AG09319 (cell line): ENCODE measurements at places on chromosomes 2 and 18.

DNA sequence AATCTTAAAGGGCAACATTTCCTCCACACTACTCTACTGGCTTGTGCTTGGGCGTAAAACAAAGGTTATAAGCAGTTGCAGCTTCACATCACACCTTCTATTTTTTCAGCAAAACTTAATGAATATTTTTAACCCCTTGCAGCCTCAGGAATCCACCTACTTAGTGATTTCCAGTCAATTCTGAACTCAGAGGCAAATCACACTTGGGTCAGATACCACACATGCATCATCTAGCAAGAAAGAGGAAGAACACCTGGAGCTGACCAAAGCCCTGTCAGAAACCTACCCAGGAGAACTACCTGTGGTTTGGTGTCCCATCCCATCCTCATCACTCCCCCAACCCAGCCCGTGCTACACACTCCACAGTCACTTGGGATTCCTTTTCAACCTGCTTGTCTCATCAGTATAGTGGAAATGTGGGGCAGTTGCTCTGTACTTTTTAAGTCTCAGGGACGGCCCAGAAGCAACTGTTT is 25.5 kb downstream of the PIAS2 start:
- no peak for DNase-seq

- no peak for DNase-seq
Observed at GRCh38 chr2:196066291-196067087, 2.1 kb downstream of the DNAH7 start.

DNA sequence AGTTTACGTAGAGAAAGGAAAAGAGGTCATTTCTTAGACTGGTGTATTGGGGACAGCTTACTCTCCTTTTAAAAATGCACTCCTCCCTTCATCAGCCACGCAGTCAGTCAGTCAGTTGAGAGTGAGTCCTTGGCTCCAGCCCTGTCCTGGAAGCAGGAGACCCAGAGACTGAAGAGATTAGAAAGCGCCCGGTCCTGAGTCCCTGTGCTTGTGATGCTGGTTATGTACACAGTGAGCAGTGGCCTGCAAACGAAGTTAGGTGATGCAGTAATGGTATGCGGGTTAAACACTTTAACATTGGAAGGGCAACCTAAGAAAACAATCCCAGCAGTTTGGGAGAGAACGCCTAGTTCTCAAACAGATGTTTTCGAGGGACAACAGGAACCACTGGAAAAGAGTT is 6.3 kb upstream of the ASB1 start:
- no peak for DNase-seq

- no peak for DNase-seq
Observed at GRCh38 chr2:25323042-25323514, 18.6 kb downstream of the DNMT3A start.

DNA sequence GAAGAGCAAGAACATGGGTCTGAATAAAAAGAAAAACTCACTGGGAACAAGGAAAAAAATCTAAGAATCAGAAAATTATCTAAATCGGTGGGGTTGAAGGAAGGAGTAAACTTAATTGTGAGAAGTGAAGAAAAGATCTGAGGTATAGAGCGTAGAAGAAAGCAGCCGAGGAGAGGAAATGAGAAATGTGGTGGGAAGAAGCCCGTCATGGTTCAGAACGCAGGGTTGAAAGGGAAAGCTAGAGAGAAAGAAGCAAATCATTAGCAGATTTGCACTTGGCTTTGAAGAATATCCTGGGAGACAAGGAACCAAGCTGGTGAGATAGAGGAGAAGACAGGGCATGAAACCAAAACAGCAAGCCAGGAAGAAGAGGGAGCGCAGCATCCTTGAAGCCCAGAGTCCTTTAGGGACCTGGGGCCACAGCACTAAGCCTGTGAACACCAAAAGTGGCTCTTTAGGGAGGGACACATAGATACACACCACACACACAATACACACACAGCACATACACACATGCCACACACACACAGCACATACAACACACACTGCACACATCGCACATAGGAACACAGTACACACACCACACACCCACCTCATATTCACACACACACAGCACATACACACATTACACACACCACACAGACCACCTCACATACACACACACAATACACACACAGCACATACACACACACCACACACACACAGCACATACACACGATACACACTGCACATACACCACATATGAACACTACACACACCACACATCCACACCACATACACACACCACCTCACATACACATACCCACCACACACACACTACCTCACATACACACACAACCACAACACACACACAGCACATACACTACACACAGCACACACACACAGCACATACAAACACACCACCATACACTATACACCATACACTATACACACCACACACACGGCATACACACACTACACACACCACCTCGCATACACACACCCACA is 274.6 kb downstream of the ETAA1 start:
- DNase-seq = no peak

GRCh38 chr18:74342416-74343043 is 26.9 kb downstream of the C18orf63 start:
- DNase-seq = peak; percentile 43

DNA sequence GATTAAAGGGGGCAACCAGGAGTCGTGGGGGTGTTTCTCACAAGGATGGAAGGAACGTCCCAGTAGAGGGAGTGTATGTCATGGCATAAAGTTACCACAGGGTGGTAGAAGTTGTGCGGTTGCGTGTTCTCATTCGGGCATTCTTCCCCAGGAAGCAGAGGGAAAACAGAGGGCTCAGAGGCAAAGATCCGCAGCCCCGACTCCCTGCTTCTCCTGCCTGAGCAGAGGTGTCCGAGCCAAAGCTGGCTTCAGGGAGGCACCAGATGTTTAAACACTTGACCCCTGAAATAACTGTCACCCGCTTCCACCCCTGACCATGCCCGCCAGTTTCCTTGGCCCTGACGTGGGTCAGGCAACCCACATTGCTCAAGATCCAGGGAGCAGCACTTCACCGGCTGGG is 83.7 kb downstream of the EN1 start:
- no peak for DNase-seq

DNA sequence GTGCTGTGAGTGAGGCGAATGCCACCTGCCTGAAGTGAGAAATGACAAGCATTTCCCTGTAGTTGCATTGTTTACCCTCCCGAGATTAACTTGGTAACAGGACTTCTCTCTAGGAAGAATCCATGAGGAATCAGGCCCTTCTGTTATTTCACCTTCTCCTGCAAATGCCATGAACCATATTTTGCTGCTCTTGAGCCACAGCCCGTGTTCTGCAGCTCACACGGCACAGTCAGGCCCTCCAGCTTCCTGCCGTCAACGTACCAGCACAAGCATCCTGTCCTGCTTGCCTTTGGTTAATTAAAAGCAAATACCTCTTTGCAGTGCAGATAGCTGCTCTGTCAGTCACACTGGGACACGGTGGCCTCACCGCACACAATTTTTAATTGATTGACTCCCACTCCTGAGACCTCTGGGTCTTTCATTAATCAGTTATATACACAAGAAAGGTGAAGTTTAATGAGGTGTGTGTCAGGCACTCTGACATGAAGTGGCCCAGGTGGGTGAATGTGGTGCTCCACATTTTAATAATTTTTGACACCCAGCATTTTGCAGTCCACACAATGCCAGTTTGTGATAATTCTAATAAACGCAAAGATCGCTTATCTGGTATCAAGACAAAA is 95.3 kb upstream of the ASB18 start:
- DNase-seq = no peak

- DNase-seq = no peak
Observed at GRCh38 chr2:109247812-109248211, 118.8 kb downstream of the SH3RF3 start.

DNA sequence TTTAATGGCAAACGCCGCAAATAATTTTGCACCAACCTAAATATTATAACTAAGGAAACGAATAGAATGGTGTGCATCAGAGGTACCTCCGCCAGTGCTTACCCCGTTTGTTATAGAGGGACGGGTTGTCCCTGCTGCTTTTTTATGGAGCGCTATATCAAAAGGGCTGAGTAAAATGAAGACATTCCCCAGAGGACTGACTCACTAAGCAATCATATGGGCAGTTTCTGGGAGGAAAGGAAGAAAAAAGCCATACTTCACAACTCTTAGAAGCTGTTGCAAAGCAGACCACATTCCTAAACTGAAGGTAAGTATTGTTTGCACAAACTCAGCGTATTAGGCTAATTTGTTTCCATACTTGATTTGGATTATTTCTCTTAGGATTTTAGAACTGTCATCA is 12.9 kb downstream of the ID2 start:
- DNase-seq = no peak

- no peak for DNase-seq
Observed at GRCh38 chr2:135820003-135820618, 16.9 kb downstream of the LCT start.

GRCh38 chr2:171402906-171403580 is 30.7 kb downstream of the METTL8 start:
- no peak for DNase-seq

DNA sequence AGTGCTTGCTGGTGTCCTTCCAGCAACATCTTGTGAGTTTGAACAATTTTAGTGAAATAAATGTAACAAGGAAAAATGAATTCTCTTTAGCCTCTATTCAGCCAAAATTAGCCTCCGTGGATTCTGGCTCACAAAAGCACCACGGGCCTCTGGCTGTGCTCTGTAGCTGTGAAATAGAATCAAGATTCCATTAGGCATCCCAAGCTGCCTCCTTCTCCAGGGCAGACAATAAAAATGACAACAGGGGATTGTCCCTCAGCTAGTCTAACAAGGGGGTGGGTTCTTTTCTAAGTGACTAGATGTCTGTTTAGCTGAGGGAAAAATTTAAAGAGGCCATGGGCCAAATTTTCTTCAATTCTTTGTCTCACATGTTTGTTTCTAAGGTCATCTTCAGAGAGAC is 254.7 kb upstream of the FIGN start:
- DNase-seq = no peak

GRCh38 chr2:165791421-165792103 is 2.5 kb downstream of the GALNT3 start:
- DNase-seq = no peak

- DNase-seq = no peak
Observed at GRCh38 chr2:63614983-63615945, 26.5 kb downstream of the MDH1 start.

- no peak for DNase-seq
Observed at GRCh38 chr2:210616074-210616473, 59.7 kb downstream of the CPS1 start.

- no peak for DNase-seq
Observed at GRCh38 chr2:24365826-24366225, 5.5 kb upstream of the ITSN2 start.

DNA sequence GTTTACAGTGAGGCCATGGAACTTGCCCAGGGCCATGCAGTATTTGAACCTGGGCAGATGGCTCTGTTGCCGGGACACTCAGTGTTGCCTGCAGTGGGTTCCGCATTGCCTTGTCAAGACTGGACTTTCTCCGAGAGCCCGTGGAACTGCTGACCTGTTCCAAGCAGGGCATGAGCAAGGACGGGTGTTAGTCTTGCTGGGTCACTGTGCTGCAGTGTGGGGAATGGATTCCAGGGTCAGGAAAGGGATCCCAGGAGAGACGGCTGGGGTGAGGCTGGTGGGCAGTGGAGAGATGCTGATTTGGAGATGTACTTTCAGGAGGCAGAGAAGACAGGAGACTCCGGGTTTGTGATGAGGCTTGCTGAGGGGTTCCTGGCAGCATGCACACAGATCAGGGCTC is 348.7 kb upstream of the HS6ST1 start:
- DNase-seq = no peak

GRCh38 chr2:165582409-165582808 is 112.9 kb downstream of the CSRNP3 start:
- DNase-seq = no peak

GRCh38 chr2:29444150-29444549 is 328.9 kb downstream of the CLIP4 start:
- DNase-seq = no peak

GRCh38 chr2:23375448-23375847 is 9.5 kb upstream of the KLHL29 start:
- no peak for DNase-seq

GRCh38 chr18:79796531-79797405 is 970 bp upstream of the KCNG2 start:
- no peak for DNase-seq

DNA sequence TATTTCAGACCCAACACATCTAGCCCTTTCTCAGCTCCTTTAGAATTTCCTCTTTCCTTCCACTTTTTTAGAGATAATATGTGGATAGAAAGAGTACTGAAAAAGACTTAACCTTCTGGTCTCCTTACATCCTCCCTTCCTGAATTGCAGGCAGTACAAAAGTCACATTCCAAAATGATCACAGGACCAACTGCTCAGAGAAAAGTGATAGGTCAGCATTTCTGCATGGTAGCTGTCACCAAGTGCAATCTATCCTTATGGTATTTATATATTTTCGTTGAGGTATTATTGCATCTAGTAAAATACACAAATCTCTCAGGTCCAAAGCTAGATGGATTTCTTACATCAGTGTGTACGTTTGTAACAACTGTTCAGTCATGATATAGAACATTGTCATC is 427.5 kb downstream of the LPIN1 start:
- DNase-seq = no peak

- DNase-seq = no peak
Observed at GRCh38 chr2:23410596-23410995, 25.6 kb downstream of the KLHL29 start.

GRCh38 chr2:82158150-82158549 is 1853.6 kb upstream of the LRRTM1 start:
- no peak for DNase-seq

DNA sequence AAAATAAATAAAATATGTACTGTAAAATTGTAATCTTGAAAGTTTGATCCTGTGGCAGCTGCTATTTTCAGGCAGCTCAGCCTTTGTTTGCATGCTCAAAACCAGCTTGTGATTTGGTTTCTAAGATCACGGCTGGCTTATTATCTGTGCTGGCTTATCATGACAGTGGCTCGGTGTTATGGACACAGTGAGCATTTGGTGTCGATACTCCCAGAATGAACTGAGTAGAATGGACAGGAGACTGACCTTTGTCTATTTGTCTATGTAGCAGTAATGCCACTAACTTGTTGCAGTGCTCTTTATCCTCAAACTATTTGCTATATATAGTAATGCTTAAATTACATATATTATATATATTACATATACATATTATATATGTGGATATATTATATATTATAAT is 58.8 kb downstream of the NEDD4L start:
- DNase-seq = no peak

- no peak for DNase-seq
Observed at GRCh38 chr2:158234497-158234896, 132.8 kb downstream of the UPP2 start.

- DNase-seq = no peak
Observed at GRCh38 chr2:71460595-71461303, 7.4 kb downstream of the DYSF start.

- no peak for DNase-seq
Observed at GRCh38 chr2:191678437-191679100, 633 bp downstream of the NABP1 start.
